Hematopoietic multipotent progenitor cell treated with erythropoietin and hydrocortisone succinate and interleukin-3 and kit ligand, for 6 days (in vitro differentiated cells): ENCODE measurements at places on chromosomes 11 and 22.
A peak's percentile ranks its signal among the peaks of the same experiment; 100 is the strongest.

DNA sequence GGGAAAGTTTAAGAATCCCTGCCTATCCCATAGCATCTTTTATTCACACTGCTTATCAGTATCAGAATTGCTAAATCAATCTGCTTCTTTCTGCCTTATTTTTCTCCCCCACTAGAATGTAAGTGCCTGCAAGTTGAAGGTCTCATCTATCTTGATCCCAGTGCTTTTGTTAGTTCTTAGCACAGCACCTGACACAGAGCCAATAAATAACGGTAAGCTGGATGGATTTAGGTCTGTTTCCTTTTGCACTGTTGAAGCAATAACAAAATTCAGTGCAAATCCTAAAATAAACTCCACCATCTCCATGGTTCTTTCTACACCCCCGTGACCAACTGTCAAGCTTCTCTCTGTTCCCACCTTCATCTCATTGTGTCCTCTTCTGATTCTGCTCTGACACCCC, 36.7 kb upstream of the CD44 start:
- DNase-seq, result no peak

DNA sequence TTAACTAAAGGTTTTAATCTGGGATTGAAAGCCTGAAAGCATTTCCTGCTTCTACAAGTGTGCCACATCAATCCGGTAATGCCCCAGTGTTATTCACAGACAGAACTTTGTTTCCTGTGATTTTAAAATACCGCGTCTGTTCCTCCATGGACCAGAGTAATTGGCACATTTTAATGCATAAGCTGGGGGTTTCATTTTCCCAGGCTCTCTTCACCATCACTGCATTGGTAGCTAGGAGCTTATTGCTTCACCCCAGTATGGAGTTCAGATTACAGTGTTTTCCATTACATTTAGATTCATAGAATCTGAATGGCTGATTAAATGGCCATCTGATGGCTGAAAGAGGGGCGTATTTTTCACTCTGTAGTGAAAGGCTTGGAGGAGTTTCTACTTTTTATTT, 25.7 kb upstream of the CRTAM start:
- DNase-seq, result no peak

GRCh38 chr22:21753374-21754111, 17.9 kb upstream of the YPEL1 start:
- DNase-seq, result peak; percentile 81

GRCh38 chr11:64558869-64559268, 32.2 kb upstream of the SLC22A12 start:
- no peak for DNase-seq

- DNase-seq, result no peak
Measured at GRCh38 chr22:47933891-47934290, 1171.4 kb downstream of the TBC1D22A start.

DNA sequence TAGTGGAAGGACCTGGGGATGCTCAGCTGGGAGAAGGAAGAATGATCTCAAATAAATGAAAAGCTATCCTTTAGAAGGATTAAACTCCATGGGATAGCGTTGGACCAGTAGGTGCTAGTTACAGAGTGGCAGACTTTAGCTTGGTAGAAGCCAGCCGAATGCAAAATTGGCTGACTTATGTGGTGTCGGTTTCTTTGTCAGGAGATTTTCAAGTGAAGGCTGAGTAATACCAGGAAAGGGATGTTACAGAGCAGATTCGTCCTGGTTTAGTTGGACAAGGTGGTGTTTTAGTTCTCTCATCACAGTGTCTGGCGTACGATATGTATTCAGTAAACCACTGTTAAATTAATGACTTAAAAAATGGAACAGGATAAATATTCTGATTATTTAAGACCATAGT, 26.0 kb downstream of the FDX1 start:
- no peak for DNase-seq

DNA sequence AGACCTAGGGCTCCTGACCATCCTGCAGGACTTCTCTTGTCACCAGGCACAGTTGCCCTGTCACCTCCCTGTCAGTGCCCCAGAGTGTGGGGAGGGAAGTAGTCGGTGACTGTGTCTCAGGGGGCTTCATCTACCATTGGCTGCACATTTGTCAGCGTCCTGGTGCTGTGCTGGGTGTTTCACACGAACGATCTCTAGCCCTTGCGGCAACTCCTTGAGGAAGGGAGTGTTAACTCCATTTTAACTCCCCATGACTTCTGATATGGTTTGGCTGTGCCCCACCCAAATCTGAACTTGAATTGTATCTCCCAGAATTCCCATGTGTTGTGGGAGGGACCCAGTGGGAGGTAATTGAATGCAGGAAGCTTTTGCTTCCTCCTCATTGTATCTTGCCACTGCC, 7.1 kb downstream of the TSKU start:
- no peak for DNase-seq

GRCh38 chr11:78840200-78840599, 265.5 kb upstream of the NARS2 start:
- DNase-seq, result no peak

- DNase-seq, result no peak
Measured at GRCh38 chr11:67002921-67003411, 20.0 kb upstream of the SYT12 start.

GRCh38 chr11:70476669-70477068, 78.3 kb downstream of the CTTN start:
- no peak for DNase-seq

- no peak for DNase-seq
Measured at GRCh38 chr11:72229336-72229924, 4.9 kb downstream of the INPPL1 start.

DNA sequence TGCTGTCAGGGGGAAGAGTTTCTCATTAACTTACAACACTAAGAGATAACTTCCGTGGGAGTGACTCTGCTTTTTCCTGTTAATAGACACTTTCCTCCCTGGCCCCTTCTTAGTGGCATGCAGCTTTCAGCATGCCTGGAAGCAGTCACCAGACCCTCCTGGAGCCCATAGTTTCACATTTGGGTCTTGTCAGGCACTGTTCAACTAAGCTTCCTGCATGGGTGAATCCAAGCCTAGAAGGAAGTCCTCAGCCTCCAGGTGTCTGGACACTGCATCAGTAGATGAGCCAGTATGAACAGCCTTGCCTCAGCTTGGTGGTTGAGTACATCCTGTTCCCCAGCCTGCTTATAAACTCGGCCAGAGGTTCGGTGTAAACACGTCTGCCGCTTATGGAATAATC, 68.1 kb downstream of the PPP6R3 start:
- DNase-seq, result peak; percentile 20

GRCh38 chr11:102831489-102832440, 11.6 kb downstream of the MMP3 start:
- peak; percentile 15 for DNase-seq

GRCh38 chr22:18078329-18079041, 695 bp downstream of the PEX26 start:
- DNase-seq, result peak; percentile 74

DNA sequence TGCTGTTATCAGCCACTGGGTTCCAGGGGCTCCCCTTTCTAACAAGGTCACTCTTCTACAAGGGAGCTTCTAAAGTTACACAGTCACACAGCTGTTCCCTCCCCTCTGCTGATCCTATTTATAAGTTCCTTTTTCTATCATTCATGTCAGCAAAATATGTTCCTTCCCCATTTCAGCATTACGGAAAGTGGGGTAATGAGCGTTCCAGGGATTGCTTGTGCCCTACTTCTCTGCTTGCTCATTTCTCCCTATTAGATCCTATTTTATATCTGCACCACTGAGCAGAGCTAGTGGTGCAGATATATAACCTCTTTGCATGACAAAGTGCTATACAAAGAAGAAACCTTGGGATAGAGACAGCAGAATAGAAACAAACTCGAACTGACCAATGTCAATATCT, 22.7 kb upstream of the PLEKHB1 start:
- peak; percentile 52 for DNase-seq

- no peak for DNase-seq
Measured at GRCh38 chr11:77174559-77174958, 46.5 kb downstream of the MYO7A start.

DNA sequence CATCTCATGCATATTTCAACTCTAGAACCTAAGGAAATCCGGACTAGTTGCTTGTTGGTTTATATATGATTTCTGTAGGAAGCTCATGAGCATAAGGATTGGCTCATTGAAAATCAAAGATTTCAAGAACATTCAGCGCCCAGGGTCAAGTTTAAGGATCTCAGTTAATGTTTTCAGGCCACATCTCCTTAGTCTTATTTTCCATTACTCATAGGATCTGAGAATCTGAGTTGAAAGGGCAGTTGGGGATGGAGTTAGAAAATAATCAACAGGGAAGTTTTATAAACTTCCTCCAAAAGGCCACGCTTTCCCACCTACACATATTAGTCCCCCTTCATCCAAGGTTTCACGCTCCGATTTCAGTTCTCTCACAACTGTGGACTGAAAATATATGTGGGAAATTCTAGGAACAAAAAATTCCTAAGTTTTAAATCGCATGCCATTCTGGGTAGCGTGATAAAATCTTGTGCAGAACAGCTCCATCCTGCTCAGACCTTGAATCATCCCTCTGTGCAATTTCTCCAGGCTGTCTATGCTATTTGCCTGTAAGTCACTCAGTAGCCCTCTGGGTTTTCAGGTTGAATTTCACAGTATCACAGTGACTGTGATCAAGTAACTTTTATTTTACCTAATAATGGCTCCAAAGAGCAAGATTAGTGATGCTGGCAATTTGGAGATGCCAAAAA, 160.2 kb downstream of the KIRREL3 start:
- no peak for DNase-seq

DNA sequence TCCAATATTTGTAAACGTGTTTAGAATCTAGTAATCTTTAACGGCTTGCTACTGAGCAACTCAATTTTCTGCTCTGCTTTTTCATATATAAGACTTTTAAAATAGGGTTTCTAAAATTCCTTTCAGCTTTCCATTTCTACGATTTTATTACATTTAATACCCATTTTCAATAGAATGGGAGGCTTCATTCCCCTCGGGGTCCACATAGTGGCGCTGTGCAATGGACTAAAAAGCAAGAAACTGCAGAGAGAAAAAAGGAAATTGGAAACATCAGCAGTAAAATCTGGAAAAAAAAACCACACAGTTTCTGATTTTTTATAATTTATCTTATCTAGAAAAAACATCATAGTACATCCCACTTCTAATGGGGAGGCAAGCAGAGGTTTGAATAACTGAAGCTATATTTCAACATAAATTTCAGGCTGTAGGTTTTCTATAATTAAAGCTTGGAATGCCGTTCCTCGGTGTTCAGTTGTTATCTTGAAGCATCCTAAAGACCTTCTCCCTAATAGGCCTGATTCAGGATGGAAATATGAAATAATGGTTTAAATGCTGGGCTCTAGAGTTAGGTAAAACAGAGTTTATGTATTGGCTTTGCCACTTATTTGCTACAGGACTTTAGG, 18.7 kb upstream of the JHY start:
- DNase-seq, result peak; percentile 72

- DNase-seq, result no peak
Measured at GRCh38 chr11:111128076-111128870, 117.3 kb upstream of the POU2AF2 start.

DNA sequence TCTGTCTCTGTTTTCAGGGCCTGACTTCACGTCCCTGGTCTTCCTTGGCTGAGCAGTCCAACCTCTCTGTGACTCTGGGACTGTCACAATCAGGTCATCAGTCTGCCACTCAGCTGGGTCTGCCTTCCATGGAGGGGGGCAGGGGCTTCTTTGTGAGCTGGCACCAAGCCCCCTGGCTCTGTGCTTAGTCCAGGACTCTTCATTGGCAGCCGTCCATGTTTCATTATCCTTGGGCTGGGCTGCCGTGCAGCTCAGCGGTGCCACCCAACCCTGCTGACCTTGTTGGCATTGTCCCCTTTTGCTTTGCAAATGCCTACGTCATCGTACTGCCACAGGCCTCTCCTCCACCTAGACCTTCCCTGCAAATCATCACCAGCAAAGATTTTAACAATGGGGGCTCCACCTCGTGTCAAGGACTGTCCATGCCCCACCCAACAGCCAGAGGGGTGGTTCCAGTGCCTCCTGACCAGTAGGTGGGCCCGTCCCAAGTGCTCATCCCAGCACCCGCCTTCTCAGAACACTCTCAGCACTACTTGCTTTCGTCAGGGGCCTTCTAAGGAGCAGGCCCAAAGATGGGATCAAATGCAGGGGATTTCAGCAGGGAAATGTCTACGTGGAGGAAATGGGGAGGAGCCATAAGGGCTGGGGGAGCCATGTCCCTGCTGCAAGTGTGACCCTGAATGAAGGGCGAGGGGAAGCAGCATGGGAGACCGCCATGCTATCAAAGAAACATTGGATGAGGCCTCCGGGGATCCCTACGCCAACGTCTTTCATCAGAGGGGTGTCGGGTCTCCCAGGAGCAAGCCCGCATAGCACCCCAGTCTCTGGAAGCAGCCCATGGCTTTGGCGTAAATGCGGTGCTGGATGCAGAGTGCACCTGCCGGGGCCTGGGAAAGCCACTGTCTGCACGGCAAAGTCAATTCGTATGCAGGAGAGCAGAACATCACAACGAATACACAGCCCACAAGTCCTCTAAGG, 18.2 kb downstream of the KRTAP5-6 start:
- no peak for DNase-seq

GRCh38 chr11:114196997-114197703, 99.0 kb upstream of the NNMT start:
- DNase-seq, result no peak

DNA sequence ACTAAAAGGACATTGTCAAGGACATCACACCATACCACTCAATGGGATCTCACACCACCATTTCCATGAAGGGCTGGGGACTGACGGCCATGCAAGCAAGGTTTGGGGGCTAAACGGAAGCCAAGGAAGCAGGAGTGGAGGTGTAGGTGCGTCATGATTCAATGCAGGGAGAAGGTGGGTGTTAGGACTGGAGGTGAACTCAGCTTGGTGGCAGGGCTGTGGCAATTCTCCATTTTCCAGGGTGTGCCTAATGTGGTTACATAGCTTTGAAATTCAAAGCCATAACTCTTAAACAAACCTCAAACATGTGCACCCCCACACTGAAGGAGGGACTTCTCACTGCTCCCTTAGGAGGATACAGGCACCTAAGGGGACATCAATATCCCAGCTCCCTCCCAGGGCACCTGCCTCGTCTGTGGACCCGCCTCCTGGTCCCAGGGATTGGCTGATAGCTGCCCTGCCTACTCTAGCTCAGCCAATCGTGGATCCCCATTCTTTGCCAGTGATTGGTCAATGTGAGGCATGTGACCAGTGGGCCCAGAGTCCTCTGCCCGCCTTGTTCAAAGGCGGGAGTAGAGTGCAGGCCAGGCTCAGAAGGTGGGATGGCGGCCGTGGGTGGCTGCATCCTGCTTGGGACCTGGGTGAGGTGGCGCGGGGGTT, 64.6 kb downstream of the CTTN start:
- peak; percentile 15 for DNase-seq

GRCh38 chr22:16970446-16970845, 37.6 kb downstream of the GAB4 start:
- DNase-seq, result no peak

DNA sequence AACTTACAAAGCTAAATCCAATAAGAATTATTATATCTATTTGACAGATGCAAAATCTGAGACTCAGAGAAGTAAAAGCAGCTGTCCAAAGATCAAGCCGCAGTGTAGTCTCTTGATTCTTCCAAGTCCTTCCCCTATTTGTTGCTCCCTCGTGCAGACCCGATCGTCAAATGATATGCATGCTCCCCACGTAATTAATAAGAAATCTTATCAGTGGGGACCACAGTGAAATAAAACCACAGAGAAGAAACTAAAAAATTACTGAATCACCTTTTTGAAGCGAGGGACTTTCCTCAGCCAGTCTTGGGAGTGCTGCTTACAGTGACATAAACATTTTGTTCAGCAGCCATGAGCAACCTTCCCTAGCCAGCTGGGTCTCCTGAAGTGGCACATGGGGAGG, 64.6 kb downstream of the SERGEF start:
- peak; percentile 16 for DNase-seq

GRCh38 chr11:92902417-92902816, 67.0 kb upstream of the MTNR1B start:
- DNase-seq, result no peak
